ENCODE measurements at places on chromosomes 4 and X.
A peak's percentile ranks its signal among the peaks of the same experiment; 100 is the strongest.

DNA sequence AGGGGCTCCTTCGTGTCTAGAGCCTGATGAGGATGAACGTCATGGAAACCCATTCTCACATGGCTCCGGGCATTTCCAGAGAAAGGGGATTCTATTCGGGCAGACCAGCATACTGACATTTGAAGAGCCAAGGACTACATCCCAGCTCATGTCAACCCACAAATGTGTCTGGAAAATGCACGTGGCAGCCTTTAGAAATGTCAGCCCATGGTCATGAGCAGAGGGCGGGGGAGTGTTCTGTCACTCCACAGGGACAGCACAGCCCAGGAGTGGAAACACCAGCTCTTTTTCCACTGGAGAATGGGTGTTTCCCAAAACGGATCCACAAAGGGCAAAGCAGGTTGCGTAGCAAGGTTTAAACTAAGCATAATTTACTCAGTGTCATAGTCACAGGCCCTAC, 207.0 kb downstream of the BCOR start:
- DNase-seq, result no peak

DNA sequence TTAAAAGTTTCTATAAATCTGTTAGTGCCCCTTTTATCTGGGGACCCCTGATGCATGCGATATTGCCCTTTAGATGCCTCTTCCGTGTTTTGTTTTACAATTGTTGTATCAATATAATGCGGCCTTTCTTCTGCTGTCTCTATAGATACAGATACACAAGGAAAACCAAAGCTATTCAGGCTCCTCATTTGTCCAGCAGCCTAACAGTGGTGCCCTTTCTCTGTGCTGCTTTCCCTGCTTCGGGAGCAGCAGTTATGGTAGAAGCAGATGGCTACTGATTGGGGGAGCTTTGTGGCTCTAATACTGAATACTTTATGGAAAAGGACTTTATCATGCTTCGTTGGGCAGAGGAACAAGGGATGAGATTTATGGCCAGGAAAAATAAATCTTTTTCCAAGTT, 10.6 kb upstream of the PRDM8 start:
- DNase-seq, result no peak

GRCh38 chrX:134747006-134747405, 88.7 kb upstream of the PLAC1 start:
- DNase-seq, result no peak

DNA sequence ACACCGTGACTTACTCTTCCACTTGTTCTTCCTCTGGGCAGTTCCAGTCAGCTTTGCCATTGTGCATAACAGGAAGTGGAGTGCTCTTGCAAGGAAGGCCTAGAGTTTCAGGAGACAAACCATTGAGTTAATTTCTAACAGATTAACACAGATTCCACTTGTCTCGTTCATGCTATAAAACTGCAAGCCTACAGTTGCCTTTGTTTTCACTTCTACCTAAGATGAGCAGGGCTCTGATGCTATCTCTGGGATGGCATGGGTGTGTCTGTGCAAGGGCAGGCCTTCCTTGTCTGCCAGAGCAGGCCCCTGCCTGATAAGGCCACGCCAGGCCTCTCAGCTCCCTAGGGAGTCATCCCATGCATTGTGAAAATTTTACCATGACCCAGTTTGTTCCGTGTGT, 67.7 kb upstream of the PGRMC2 start:
- DNase-seq, result no peak

DNA sequence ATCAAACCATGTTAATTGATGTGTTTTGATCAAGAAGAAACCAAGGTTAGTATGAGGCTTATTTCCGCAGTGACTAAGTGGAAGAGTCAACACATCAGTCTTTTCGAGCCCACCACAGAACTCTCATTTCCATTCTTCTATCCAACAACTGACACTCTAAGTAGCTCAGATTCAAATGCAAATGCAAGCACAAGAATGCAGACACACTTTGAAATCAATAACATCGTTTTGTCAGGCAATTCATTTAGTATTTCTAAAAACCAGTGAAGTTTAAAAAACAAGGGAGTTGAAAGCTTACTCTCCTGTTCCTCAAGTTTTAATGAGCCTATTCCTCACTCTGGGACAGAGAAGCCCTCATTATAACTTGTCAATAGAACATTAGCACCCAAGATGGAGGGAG, 433.1 kb downstream of the ZIC3 start:
- DNase-seq, result no peak

DNA sequence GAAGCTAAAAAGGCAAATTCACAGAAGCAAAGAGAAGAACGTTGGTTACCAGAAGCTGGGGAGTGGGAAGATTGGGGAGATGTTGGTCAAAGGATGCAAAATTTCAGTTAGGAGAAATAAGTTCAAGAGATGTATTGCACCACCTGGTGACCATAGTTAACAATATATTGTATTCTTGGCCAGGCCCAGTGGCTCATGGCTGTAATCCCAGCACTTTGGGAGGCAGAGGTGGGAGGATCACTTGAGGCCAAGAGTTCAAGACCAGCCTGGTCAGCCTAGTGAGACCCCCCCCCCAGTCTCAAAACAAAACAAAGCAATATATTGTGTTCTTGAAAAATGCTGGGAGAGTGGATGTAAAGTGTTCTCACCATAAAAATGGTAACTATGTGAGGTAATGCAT, 67.9 kb downstream of the TAB3 start:
- DNase-seq, result no peak

DNA sequence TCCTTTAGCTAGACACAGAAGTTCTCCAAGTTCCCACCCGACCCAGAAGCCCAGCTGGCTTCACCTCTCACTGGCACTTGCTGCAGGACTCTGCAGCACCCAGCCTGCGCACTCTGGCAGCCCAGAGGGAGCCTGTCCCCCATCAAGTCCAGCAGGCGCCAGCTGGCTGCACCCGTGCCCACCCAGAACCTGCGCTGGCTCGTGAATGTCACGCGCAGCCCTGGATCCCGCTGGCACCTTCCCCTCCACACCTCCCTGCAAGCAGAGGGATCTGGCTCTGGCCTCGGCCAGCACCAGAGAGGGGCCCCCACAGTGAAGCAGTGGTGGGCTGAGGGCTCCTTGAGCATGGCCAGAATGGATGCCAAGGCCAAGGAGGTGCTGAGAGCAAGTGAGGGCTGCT, 187.6 kb upstream of the HAND2 start:
- no peak for DNase-seq

- DNase-seq, result no peak
Measured at GRCh38 chr4:25656031-25656430, 380 bp downstream of the SLC34A2 start.

- DNase-seq, result no peak
Measured at GRCh38 chr4:147093206-147093605, 147.5 kb upstream of the TTC29 start.

GRCh38 chr4:3745886-3746656, 20.1 kb upstream of the ADRA2C start:
- no peak for DNase-seq

DNA sequence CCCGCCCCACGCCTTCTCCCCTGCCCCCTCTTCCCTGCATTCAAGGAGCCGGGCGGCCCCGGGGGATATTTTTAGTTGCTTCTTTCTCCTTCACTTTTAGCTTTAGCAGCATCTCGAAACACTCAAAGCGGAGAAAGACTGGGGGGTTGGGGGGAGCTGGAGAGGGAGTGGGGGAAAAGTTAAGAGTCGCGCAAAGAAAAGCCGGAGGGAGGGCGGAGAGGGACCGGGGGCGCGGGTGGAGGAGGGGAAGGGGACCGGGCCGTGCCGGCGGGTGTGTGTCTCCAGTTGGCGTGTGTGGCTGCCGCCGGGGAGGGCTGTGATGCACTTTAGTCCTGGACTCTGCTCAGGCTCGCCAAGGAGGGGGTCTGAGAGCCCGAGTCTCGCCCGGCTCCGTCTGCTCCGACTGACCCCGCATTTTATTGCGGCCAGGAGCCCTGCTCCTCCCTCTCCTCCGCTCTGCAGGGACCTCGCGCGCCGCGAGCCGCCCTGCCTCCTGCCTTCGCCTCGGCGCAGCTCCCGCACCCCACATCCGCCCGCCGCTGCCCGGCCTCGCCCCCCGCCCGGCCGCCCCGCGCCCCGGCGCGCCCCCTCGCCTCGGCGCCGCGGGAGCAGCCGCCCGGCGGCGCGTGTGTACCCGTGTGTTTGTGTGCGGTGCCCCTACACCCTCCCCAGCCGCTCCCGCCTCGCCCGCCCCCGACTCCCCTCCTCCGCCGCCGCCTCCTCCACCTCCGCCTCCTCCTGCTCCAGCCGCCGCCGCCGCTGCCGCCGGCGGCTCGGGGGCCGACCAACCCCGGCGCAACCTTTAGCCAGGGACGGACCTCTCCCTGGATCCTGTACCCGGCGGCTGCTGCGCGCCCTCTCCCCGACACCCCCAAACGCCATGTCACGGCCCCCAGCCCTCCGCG, 1.4 kb downstream of the ZNF827 start:
- peak; percentile 21 for DNase-seq

GRCh38 chrX:3216581-3217180, 129.8 kb downstream of the MXRA5 start:
- no peak for DNase-seq

DNA sequence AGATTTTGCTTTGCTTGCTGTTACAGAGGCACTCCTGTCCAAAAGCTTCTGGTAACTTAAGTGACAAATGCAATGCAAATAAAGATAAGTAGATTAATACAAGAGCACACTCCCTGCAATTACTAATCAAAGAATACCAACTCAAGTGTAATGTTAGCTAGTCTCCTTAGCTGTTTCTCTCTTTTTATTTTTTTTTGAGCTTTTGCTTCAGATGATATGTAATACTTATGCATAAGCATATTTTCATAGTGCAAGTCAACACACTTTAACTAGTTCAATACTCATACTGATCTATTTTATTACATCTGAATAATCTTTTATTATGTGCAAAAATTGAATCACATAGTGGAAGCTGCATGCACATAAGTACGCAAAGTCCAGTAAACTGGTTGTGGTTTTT, 2.7 kb downstream of the SLC7A11 start:
- no peak for DNase-seq

DNA sequence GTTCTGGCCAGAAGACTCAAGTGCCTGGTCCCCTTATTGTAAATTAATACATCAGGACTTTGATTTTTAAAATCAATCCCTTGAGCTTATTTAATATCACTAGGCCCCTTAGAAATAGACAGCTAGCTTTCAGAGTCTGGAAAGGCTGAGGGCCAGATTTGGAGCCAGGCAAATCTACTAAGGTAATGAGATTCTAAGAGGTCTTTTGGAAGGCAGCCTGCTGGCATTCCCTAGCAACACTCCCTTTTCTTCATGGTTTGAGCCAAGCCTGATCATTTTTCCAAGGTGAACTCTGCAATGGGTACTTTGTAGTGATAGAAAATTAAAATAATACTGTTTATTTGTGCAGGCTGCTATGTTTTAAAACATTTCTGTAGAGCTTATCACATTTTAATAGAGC, 378.5 kb downstream of the FAT4 start:
- DNase-seq, result no peak

GRCh38 chr4:10100734-10101216, 15.8 kb downstream of the WDR1 start:
- DNase-seq, result no peak

DNA sequence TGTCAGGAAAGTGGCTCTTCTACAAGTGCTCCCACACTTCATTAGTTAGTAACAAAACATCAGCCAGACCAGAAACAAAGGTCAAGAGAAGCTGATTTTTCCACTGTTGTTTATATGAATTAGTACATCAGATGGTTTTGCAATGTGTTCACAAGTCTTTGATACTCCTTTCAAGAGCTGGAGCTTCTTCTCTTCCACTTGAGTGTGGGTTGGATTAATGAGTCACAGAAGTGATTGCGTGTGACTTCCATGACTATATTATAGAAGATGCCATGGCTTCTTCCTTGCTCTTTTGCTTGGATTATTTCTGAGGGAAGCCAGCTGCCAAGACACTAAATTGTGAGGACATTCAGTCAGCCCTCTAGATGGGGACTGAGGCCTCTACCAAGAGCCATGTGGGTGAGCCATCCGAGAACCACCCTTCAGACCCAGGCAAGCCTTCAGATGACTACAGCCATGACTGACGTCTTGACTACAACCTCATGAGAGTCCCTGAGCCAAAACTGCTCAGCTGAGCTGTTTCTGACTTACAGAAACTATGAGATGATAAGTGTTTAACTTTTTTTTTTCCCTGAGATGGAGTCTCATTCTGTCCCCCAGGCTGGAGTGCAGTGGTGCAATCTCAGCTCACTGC, 18.1 kb downstream of the SOWAHB start:
- no peak for DNase-seq

DNA sequence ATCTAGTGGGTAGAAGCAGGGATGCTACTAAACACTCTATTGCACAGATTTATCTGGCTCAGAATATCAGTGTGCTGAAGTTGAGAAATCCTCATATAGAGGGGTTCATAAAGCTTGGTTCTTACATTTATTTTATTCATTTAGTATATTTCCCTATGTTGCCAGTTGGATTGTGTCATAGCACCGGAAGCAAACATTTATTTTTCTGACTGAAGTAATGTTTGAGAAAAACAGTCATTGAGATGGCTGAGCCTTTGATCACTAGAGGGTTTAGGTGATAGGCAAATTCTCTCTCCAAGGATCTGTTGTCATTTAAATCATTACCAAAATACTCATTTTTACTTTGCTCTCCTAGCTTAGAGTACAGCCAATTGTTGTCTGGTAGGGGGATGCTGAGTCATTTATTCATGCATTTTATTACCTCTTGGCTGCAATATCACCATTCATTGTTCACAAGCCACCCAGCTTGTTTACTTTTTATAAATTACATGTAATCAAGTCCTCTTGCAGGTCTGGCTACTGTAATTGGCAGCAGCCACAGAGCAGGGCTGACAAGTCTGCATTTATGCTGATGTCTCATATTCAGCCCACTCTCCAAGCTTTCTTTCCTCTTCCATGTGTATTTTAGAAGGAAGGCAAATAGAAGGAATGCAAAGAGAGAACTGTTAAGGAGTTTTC, 15.2 kb downstream of the GAB1 start:
- DNase-seq, result no peak

DNA sequence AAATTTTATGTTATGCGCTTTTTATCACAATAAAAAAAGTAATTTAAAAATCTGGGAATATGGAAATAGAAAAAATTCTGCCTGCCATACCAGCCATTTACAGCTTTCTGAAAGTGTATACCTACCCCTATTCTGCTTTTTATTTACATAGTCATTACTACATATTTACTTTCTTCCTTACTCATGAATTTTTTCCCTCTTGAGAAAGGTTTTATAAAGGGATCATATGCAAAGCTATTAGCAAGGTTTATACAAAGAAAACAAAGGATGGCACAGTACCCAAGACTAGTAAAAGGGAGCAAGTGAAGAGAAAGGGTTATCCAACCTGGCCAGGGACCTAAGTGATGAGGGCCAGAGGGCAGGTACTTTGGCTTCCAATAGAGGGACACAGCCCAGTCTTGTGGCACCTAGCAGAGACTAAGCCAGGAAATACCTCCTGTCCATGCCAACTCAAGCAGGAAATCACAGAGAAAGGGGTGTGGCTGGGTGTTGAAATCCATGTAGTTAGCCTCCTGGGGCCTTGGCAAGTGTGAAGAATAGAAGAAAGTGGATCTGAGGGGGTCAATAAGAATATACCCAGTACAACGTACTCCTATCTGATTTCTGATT, 207.3 kb upstream of the VEGFC start:
- no peak for DNase-seq

DNA sequence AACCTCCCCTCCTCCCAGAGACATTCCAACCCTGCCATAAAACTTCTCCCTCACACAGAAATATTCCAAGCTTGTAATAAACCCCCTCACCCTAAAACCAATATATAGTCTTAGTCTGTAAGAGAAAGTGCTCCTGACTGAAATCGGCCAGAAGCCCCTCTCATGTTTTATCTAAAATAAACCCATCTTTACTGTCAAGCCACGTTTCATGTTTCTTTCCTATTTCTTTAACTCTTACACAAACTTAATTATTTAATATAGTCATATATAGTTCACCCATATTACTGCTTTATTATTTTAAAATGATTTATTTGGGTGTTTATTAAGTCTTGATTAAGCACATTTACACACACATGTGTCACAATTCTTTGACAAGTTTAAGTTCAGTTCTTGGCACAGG, 191.3 kb upstream of the AADAT start:
- DNase-seq, result no peak

Measured in activated T-helper 1 cell treated with anti-CD3 and anti-CD28 coated beads, Interleukin-2, amount 50 U/mL, for 16 hours (primary cell).